ENCODE measurements at places on chromosomes 7 and 10.

DNA sequence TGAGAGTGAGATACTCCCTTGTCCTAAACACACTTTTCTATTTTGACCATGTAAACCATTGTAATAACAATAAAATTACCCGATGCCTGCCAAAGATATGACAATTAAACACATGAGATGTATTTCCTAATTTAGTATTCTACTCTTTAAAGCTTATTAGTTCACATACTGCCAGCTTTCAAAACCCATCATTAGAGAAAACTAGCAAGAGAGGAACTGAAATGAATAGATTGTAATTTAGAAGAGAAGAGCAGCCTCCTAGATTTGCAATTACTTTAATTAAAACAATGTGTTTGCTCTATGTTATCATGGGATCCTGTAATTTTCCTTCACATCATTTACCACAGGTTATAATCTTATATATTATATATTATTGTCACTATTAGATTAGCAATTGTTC lies 428.2 kb downstream of the THSD7A start:
- DNase-seq, result no peak

DNA sequence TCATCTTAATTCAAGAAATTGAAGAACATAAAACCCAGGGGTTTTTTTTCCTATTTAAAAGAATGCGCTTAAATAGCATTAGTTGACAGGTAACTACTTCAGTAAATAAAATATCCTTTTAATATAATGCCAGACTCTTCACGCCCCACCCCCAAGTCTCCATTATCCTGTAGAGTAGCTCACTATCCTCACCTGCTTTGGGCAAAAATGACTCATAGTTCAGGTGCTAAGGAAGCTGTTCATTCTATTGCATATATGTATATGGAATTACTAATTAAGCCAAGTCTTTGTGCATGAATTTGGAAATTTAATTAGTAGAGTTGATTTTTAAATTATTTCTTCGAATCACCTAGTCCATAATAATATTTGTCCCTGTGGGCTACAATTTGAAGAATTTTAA lies 656.8 kb upstream of the ANKRD30A start:
- DNase-seq, result no peak

DNA sequence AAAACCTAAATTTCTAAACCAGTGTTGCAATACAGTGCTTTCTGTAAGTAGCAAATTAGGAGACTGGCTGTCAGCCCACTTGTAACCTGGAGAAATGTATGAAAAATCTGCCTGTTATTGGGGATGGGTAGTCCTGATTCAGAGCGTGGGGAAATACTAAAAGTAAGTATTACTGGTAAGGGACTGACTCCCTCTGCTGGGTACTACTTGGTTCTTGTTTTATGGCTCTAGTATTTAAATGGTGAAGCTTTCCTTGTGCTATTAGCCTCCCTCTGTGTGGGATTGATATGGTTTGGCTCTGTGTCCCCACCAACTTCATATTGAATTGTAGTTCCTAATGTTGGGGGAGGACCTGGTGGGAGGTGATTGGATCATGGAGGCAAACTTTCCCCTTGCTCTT lies 886.1 kb downstream of the SORCS1 start:
- no peak for DNase-seq

DNA sequence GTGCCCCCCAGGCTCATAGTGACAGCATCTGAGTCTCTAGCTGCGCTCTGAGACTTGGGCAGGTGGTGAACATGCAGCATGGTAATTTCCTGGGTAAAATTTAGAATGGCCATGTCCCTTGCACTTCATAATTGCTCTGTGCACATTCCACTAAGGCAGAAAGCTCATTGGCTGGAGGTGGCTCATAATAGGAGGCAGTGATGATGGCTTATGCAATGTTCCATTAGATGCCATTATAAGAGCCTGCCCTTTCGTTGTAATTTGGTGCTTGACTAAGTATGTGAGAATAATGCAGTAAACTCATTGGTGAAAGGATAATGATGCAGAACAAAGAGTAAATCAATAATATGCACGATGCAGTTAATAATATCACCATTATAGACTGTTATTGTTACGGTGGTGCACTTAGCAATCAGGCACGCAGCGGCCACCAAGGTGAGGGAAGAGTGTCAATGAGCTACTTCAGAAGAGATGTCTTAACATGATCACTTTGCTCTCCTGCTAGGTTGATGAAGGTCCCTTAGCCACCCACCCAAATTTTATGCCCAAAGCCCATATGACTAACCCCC lies 545.9 kb downstream of the KCNMA1 start:
- DNase-seq, result no peak

DNA sequence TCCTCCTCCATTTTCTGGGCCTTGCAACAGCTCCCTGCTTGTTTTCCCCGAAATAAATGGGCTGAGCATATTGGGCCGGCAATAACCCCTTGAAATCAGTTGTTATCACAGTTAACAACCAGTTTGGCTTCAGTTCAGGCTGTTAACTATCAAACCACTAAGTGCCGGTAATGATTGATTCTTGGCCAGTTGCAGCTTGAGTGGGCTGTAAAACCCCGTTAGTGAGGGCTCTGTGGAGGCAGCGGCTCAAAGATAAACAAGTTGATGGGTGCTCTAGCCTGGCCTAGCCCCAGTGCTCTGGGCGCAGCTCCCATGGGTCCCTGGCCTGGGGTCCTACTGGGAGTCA lies 8.3 kb downstream of the FGF8 start:
- DNase-seq, result no peak

- no peak for DNase-seq
These were observed 53.8 kb downstream of the TAX1BP1 start for GRCh38 chr7:27793780-27794179.

DNA sequence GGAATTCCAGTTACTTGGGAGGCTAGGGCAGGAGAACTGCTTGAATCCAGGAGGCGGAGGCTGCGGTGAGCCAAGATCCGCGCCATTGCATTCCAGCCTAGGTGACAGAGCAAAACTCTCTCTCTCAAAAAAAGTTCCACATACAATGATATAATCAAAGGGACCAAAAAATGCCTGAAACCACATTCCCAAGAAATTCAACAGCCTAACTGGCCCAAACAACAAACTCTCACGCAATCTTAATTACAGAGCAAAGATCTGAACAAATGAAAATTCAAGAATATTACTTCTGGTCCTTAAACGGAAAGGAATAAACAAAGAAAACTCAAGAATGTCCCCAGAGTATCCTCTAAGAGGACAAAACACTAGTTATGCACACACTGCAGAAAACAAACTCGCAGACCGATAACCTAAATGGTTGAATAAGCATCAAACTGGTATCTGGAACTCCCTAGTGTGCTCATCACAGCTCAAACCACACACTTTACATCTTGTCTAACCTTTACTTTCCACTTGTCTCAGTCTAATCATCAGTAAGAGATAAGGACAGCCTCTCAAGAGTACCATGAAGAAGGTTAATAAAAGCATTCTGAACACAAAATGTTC lies 3.7 kb downstream of the OGA start:
- no peak for DNase-seq

- no peak for DNase-seq
These were observed 179.4 kb upstream of the PRSS1 start for GRCh38 chr7:142569851-142570250.

DNA sequence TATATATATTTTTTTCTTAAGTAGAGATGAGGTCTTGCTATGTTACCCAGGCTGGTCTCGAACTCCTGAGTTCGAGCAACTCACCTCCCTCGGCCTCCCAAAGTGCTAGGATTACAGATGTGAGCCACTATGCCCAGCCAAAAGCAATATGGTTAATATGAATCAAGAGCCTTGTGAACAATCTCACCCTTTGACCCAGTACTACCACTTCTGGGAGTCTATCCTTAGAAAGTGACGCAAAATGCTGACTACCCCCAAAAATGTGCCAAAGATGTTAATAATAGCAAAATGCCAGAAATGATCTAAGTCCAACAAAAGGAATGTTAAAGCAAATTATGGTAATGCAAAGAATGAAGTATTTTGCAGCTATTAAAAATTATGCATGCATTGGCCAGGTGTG lies 44.3 kb downstream of the HOXA1 start:
- no peak for DNase-seq

DNA sequence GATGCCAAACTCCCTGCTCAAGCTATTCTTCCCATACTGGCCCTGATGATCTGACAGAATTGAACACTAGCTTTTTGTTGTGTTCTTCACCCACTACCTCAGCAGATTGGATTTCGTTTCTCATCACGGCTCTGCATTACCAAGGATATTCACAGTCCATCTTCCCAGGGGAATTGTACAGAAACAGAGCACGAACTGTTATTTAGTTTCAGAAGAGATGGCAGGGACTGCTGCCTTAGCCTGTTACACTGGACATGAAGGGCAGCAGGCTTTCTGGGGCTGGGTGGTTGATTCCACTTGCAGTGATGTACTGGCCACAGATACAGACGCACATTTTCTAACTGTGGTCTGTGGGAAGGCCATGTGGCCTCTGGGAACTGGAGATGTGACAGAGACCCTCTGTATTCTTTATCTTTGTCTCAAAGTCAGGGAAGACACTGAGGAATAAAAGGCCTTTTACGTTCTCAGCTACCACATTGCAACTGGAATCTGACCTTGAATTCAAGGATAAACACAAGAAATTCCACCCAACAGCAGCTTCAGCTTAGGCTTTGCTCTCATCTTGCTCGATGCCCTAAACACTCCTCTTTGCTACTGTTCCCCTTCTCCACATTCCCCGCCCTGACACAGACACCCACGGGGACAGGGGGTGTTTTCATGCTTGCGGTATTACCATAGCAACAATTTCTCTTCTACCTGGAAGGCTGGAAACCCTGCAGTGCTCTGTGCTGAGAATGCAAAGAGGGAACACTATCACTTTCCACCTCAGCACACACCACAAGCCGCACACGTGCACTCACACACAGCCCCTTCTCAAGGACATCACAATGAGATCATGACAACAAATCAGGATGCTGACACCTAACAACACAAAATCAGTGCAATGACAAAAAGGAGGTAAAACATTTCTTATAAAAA lies 81.7 kb downstream of the RNF216 start:
- peak; percentile 61 for DNase-seq

- DNase-seq, result no peak
These were observed 13.4 kb downstream of the C10orf71 start for GRCh38 chr10:49312246-49312869.

DNA sequence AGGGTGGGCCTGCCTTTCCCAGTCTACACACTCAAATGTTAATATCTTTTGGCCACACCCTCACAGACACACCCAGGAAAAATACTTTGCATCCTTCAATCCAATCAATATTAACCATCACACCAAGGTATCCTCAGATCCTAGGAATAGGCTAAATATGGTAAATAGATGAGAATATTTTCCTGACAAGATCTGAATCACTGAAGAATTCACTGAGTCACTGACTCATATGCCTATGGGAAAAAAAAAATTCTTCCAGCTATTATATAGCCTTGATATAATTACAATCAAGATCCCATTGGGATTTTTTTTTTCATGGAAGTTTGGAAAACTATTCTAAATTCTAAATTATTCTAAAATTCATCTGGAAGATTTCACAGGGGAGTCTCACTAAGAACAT lies 65.8 kb downstream of the INHBA start:
- no peak for DNase-seq

DNA sequence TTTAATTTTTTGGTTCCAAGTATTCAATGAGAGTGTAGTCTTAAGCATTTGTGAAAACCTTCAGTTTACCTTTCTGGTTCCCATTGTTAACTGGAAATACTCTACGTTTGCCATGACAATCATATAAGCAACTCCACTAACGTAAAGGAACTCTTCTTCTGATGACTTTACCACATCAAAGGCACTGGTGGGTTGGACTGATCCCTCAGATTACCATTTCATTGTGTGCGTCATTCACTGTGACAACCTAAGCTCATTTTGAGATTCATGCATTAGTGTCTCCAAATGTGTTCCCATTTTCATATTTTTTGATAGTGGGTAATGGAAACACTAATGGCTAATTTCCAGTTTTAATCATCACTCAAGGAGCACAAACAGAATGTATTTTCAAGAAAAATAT lies 119.9 kb upstream of the COL1A2 start:
- DNase-seq, result no peak
